CD8-positive, alpha-beta T cell (primary cell): ENCODE measurements at places on chromosomes 1 and 21.

- peak; percentile 21 for DNase-seq
Measured at GRCh38 chr1:97820470-97821188, 100.2 kb downstream of the DPYD start.

- DNase-seq = no peak
Measured at GRCh38 chr1:30637183-30637980, 86.0 kb downstream of the MATN1 start.

GRCh38 chr1:248710305-248710900 lies 7.8 kb upstream of the OR14I1 start:
- DNase-seq = no peak

DNA sequence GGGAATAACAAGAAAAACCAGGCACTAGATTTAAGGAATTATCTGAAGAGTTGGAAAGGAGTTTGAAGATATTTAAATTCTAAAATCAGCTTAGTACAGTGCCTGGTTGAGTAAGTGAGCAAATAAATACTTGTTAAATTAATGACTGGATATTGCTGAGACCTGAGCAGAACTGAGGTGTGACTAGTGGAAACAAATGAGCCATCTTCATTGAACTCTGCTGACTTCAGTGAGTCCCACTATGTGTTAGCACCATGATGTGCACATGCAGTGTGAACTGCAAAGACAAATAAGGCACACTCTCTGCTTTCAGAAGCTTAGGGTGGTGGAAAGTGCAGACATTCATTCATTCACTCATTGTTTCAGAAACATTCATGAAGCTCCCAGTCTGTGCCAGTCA lies 48.7 kb downstream of the ELAPOR1 start:
- no peak for DNase-seq

- DNase-seq = no peak
Measured at GRCh38 chr1:25039229-25039628, 109.2 kb upstream of the RUNX3 start.

GRCh38 chr1:114203595-114204128 lies 50.0 kb upstream of the SYT6 start:
- no peak for DNase-seq

DNA sequence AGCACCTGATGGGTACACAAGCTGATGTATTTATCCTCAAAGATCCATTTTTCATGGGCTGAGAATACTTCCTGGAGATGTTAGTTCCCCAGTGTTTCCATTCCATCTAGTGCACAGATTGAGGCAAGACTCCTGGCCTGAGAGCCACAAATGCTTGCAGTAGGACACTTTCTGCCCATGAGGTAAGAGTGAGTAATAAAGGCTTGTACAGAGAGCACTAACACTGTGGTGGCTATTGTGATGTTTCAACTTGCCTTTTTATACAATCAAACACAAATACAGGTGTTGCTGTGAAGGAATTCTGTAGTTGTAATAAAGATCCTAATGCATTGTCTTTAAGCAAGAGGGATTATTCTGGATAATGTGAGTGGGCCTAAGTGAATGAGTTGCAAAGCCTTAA lies 186.1 kb upstream of the ADAMTS5 start:
- DNase-seq = no peak

GRCh38 chr1:1732381-1732780 lies 8.2 kb upstream of the CDK11A start:
- DNase-seq = no peak

GRCh38 chr1:156448134-156448967 lies 52.2 kb downstream of the MEF2D start:
- no peak for DNase-seq

- DNase-seq = no peak
Measured at GRCh38 chr1:159144571-159144970, 26.8 kb upstream of the CADM3 start.

GRCh38 chr1:110070671-110071242 lies at the start of gene ALX3:
Gene ALX3 (minus strand): TSS chr1:110070672. CDS start chr1:110070612, 60 bp downstream.
- no peak for DNase-seq

- no peak for DNase-seq
Measured at GRCh38 chr1:209899948-209900347, 38.1 kb upstream of the SYT14 start.

- DNase-seq = no peak
Measured at GRCh38 chr1:1089731-1090423, 15.8 kb upstream of the RNF223 start.

DNA sequence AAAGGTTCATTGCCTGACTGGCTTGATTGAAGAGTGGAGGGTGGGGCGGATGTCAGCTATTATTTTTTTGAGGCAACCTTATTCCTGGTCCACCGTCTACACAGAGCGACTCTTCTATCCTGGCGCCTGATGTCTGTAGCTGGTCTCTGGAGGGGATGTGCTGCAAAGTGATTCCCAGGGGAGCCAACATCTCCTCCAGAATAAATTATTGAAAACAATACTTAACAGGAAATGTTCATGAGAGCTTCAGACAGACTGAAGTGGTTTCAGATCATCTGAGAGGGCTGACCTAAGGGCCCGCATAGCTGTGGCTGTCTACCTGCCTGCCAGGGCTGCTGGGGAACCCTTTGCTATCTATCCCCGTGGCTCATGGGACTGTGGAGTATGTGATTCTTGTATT lies 66.7 kb downstream of the TEX35 start:
- DNase-seq = no peak

DNA sequence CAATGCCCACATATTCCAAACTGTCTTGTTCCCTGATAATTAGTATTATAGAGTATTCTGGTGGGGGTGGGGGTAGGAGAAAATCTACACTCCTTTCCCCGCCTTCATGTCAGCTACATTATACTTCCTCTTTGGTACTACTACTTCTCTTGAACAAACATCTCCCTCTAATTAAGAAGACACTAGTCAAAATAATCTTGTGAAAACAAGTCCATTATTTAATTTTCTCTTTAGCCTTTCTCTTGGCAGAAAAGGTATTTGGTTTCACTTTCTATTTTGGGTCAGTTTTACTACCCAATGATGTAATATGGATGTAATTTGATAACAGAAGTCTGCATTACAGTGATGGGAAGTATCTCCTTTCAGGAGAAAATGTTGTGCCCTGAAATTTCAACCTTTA lies 22.5 kb downstream of the NTMT2 start:
- DNase-seq = no peak

- no peak for DNase-seq
Measured at GRCh38 chr1:62905872-62906271, 121.9 kb downstream of the ATG4C start.

- peak; percentile 30 for DNase-seq
Measured at GRCh38 chr21:46598581-46599572, 6.0 kb downstream of the S100B start.

- DNase-seq = no peak
Measured at GRCh38 chr1:203172184-203173010, 3.2 kb downstream of the MYBPH start.

DNA sequence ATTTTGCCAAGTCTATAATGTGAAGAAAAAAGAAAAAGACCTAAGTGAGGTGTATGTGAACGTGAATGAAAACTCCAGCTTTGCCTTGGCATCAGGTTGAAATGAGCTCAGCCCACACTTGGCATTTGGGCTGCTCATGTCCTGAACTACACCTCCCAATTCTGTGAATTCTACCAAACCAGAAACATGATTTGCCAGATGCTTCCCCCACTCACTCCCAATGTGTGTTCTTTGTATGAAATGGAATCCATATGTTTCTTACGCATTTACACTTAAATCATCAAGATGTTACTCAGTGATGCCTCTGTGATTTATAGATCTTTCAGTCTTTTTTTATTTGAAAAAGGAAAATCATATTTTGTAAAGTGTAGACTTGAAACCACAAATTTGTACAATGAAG lies 32.8 kb upstream of the RUNX1 start:
- DNase-seq = no peak

DNA sequence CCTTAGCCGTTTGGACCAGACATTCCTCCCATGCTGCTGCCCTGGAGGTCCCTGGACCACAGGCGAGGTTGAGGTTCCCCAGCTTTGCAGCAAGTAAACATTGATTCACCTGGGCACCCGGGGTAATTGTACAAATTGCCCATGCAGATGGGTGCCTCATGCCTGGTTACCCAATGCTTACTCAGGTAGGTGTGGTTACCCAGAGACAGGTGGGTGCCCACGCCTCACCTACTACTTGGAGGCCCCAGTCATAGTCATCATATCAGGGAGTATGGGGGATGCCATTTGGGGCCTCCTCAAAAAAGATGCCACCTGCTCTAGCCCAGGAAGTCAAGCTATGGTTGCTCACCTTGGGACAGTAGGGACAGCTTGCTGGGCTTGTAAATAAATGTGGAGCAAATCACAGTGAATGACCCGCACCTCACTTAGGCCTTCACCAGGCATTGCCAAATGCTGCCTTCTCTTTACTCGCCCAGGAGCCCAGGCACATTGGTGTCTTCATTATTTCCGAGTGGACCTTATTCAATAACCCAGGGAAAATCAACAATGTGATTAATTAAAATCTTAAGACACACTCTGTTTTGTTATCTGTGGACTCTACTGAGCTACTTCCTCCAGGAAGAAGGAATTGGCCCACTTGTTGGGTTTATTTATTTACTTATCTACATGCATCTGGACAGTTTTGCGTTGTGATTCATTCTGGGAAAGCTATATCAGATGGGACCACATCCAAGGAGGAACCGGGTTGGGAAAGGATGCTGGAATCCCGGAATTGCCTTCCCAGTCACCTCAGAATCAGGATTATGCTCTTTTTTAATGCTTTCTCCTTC lies 35.6 kb upstream of the GRHL3 start:
- no peak for DNase-seq

GRCh38 chr1:186659890-186660341 lies 20.3 kb downstream of the PTGS2 start:
- DNase-seq = no peak

- no peak for DNase-seq
Measured at GRCh38 chr1:27626031-27626935, 8.7 kb downstream of the FGR start.

- DNase-seq = no peak
Measured at GRCh38 chr1:26059906-26060305, 7.5 kb downstream of the TRIM63 start.

DNA sequence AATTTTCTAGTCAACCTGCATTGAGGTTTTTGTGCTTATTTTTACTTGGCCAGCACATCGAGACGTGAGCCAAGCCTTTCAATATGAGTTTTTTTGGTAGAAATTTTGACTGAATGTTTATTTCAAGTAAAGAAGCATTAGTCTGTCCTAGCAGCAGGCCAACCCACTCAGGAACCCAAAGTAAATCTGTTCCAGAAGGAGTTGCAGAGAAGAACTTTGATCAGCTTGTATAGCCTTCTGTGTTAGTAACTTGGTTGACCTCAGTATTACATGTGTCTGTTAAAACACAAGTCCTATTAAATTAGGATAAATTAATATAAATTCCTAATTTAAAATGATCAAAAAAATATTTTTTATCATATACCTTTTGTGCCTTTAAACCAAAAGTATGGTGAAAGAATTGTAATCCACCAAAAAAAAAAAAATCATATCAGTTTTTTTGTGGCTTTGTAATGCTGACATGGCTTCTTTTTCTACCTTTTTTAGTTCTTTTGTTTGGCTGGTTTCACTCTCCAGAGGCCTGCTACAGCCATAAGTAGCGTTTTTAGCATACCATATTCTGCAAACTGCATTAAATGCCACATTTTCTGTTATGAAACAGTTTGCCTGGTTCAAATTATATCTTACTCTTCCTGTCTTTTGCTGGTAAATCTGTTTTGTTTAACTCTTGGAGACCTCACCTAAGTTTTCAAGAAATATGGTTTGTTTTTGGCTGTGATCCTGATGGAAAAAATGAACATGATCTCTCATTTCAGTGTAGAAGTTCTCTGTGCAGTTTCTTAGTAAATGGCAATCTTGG lies 39.5 kb downstream of the ATF6 start:
- no peak for DNase-seq

- DNase-seq = no peak
Measured at GRCh38 chr21:44431300-44431699, 24.0 kb upstream of the LRRC3 start.

GRCh38 chr1:55402142-55402541 lies 187.0 kb upstream of the USP24 start:
- DNase-seq = no peak

GRCh38 chr1:212457740-212458338 lies 25.1 kb downstream of the NENF start:
- peak; percentile 57 for DNase-seq
